ENCODE measurements at places on chromosomes 3 and 15.

DNA sequence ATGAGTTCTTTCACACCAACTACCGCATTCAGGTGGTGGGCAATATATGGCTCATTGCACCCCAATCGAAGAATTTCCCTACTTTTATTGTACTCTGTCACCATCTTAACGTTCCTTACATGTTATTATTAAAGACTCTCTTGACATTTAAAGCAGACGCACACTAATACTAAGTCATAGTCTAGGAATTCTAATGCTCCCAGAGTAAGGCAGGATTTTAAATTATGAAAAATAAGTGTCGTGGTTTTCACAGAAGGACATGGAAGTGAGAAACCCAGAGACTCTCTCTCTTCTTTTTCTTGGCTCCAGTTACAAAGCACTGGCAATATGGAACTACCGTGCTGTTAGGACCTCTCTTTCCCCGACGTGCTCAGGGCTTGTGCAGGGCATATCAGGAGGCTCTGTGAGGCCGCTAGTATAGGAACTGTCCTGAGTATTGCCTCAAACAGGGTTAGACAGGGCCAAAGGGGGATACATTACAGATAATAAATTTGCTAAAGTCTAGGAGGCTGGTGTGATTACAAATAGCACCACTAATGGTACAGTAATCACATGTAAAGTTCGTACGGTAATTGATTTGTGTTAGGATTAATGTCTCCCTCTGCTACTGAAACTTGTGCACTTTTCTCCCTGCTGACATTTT lies 590.8 kb downstream of the FOXP1 start:
- DNase-seq, result no peak

DNA sequence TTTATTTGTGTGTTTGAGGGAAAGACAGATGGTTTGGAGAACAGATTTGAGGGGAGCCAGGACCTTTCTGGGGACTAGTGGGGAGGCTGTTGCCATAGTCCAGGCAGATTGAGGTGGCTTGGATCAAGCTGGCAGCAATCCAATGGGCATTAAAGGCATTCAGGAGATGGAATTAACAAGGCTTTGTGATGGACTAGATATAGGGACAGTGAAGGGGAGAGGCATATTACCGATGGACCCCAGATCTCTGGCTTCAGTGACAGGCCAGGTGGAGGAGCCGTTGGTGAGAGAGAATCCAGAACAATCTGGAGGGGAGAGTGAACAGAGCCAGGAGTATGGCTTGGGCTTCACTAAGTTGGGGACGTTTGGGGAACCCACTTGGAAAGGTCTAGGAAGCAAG lies 124.8 kb downstream of the EEFSEC start:
- DNase-seq, result no peak

DNA sequence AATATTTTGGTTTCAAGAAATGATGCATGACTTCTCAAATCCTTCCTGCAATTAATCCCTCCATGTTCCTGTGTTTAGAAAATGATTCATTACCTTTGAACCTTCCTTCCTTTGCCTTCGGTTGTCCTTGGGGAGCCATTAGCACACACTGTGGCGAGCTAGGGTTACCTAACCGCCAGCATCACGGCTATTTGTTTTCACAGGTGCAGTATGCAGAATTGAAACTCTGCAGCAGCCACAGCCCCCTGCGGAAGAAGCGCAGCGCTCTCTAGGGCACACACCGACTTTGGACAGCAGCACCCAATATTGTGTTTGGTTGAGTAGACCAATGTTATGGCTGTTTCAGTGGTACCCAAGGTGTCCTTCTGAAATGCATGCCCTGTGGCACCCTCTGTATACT lies 247.4 kb downstream of the MCTP2 start:
- no peak for DNase-seq

GRCh38 chr15:81301815-81302399 lies 22.0 kb downstream of the STARD5 start:
- no peak for DNase-seq

DNA sequence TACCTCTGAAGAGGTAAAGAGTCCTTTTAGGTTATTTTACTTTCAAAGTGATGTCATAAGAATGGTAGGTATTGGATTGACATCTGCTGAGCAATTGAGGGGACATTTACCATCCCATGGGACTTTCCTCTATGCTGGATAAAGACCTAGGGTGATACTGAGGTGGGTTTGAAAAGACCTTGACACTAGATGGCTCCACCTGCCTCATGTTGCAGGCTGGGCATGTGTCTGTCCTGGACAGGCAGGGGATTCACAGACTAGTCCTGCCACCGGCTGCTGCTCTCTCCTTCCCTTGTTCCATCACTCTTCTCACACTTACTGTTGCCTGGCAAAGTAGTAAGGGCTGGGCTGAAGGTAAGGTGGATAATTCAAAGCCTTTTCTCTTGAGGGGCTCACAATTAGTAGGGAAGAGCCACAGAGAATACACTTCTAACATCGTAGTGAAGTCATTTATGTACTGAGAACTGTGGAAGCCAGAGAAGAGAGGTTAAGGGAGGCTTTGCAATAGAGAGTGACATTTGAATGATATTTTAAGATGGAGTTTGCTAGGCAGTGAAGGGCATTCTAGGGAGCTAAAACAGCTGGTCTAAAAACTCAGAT lies 27.7 kb downstream of the TRAK1 start:
- no peak for DNase-seq

- no peak for DNase-seq
Observed at GRCh38 chr3:33119891-33120290, 6.1 kb downstream of the CRTAP start.

DNA sequence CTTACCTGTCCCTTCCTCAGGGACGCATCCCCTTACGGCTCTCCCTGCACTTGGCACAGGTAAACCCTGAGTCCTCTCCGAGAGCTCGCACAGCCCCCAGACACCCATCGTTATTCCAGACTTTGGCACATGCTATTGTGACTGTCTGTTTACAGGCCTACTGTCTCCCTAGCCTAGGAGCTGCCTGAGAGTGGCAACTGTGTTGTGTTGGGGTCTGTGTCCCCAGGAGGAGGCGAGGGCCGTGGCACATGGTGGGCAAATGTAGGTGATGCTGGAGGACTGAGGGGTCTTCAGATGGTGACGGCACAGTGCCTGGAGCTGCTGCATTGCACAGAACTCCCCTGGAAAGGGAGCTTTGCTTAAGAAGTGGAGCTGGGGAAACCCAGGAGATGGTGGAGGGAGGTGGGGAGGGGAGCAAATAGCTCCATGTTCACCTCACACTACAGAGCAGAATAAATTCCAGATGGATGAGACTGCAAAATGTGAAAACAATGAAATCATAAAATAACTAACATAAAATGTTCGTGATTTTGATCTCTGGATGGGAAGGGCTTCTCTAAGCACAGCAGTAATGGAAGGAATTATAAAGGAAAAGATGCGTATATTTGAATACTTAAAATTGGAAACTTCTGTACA lies 96.5 kb downstream of the SMAD6 start:
- DNase-seq, result no peak

DNA sequence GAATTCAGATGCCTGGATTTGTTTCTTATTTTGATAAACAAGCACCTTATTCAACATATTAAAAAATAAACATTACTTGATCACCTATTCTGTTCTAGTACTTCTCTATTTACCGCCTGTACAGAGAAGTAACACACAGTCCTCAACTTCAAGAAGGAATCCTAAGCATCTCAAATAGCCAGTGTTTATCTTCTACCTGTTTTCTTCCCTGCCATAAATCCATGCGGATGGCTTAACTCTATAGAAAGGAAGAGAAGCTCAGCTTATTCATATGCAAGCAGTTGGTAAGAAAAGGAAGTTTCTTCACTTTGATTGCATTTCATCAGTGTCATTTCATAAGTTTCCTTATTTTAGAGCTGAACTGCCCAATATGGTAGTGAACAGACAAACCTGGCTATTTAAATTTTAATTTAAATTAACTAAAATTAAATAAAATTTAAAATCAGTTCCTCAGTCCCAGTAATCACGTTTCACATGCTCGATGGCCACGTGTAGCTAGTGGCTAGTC lies 210.0 kb upstream of the PEX5L start:
- DNase-seq, result no peak

GRCh38 chr15:63069616-63070090 lies 27.1 kb downstream of the TPM1 start:
- no peak for DNase-seq

DNA sequence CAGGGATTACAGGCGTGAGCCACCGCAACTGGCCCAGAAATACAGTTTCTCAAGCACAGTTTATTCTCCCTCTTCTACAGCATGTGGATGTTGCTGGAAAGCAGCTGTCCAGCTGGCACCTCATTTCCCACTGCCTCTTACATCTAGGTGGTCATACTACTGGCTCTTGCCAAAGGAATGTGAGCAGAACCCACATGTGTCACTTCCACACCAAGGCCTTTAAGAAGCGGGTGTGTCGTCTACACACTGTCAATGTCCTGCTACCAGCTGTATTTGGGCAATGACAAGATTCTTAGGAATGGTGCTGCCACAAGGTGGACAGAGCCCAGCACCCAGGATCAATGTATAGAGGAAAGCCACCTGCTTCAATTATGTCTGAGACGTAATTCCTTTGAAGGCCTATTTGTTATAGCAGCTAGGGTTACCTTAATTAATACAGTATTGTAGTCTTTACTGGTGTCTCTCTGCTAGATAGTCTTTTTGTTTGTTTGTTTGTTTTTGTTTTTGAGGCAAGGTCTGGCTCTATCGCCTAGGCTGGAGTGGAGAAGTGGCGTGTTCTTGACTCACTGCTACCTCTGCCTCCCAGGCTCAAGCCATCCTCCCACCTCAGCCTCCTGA lies 15.1 kb upstream of the RAB7A start:
- no peak for DNase-seq

GRCh38 chr15:49712846-49713450 lies 92.1 kb downstream of the DTWD1 start:
- no peak for DNase-seq
